AG08396 (cell line): ENCODE measurements at places on chromosomes 3 and 15.
A peak's percentile ranks its signal among the peaks of the same experiment; 100 is the strongest.

DNA sequence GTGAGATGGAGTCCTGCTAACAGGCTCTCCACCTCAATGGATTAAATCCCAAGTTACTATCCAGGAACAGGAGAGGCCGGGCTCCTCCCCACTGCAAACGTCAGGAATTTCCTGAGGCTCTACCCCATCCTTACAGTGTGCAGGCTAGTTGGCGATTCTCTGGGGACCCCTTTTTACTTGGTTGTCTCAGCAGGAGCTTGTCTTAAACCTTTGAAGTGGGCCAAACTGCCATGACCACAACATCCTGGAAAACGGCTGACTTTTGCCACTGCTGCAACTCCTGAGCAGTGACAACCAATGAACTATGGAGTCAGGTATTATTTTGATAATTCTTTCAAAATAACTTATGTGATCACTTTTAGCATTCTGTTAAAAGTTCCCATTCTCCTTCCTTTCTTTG, 440.9 kb upstream of the CCDC54 start:
- no peak for DNase-seq

DNA sequence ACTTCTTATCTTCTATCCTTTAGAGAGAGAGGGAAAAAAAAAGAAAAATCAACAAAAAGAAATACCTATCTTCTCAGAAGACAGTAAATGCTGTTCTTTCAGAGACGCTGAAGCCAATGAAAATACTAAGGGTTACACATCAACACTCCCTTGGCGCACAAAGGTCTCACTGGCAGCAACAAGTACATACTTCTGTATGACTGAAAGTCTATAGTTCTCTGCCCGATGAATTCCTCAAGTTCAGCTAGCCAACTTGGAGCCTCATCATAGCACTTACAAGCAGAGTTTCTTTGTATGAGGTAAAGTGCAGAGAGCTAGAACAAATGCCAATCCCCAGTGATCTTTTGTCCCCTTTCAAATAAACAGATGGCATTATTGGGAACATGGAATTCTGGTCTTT, 62.7 kb downstream of the CPNE4 start:
- no peak for DNase-seq

DNA sequence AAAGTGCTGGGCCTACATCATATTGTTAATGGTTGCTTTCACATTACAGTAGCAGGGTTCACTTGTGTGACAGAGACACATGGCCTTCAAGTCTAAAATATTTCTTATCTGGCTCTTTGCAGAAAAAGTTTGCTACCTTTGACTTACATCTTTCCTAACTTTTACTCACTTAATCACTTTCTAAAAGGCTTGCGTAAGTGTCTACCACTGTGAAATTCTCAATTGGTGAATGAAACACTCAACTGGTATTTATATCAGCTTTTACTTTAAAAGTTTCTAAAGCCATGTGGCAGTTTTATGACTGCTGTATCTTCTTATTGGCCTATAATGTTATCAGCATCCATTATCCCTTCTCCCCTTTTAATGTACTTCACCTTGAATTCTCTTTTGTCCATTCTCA, 554.5 kb downstream of the ZIC1 start:
- DNase-seq = no peak

DNA sequence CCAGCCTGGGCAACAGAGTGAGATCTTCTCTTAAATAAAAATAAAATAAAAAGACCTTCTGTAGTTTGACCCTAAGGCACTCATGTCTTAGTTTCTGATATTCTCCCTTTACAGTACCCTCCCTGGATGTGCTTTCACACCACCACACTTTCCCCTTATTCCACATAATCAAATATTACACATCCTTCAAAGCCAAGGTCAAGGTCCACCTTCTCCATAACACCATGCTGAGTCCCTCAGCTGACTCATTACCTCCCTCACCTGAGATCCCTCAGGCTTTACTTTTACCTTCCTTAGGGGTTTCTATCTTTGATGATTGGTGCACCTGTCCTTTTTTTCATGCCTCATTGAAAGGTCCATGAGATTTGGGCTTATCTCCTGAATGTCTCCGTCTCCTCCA, 25.5 kb upstream of the MNS1 start:
- DNase-seq = no peak

DNA sequence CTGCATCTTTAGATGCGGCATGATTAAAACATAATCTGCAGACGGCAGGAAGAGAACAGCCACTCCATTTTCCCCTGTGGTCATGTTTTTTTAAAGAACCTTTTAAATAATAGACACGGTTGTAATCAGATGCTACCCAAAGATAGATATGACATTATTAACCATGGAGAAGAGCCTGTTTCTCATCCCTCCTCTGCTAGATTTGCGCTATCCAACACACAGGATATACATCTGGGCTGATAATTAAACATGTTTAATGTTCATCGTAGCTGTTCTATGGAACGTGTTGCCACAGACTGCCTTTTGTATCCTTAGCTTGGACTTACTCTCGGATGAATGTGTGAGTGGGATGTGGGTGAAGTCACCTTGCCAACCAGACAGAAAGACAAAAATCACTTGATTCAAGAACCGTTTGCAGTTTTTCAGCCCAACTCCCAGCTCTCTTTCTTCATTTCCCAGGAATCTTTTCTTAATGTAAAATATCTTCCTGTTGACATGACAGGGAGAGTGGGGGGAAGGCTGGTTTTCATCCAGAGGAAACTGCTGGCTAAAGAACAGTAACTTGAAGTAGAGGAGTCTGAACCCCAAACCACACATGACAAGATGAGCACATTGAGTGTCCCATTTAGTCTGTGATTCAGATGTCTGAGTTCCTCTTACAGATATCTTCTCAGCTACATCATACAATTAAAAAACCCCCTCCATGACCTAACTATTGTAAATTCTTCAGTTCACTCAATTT, 118.6 kb upstream of the PRICKLE2 start:
- no peak for DNase-seq

DNA sequence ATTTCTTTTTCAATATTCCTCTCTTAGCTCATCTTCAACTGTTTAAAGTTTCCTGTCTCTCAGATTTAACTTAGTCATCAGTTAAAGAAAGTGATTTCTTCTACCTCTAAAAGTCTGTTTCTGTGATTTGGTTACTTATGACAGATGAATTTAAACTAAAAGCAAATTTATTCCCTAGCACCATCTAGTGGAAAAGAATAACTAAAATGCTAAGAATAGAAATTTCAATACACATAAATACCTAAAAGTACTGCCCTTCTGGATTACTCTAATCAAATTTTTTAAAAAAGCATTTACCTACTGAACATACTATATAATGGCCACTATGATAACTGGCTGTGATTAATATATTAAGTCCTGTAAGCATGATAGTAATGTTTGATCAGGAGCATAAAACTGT, 14.0 kb upstream of the ZCWPW2 start:
- no peak for DNase-seq

DNA sequence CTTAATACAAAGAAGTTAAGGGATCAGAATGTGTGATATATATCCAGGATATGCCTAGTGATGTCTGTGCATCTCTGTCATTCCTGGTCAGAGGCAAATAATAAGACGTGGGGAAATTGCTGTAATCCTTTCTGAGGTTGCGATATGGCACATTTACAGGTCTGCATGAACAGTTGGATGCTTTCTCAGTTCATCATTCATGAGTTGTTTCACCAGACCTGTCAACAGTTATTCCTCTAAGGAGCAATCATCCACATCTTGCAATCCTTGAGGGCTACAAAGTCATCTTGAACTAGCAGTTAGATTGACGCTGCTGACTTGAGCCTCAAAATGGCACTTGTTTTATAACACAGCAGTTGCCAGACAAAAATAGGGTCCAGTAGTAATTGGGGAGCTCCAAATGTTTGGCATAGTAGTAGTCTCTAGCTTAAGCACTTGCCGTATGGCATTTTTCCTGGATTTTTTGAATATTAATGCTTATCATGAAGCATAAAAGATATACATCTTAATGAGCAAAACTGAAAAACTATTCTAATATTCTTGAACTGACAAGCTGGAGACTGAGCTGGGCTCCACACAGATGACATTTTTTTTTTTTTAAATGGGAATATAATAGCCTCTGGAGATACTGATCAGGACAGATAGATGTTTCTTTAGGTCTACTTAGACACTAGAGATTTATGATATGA, 761.7 kb downstream of the VGLL3 start:
- no peak for DNase-seq

DNA sequence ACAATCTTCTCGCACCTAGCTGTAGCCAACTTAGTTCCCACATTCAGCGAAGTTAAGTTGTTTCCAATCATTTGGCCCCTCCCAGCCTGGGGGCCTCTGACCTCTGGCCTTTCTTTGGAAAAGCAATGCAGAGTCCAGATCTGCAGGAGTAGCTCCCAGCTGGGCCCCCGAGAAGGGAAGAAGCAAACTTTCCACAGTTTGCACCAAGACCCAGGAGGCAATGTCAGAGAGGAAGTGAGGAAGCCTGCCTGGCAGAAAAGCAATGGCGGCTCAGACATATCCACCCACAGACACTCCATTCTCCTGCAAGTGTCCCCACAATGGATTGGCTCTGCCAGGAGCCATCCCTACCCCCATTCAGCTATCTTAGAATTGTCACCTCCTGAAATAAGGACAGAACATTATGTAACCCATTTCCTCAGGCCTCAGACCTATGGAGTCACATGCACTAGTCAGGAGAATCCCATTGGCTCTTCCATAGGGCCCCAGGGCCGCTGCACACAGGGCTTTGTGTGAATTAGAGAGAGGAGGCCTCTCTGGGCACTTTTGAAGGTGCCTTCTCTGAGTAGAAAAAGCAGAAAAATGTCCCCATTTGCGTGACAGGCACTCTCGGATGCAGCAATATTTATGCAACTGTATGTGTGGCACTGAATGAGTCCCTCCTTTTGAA, 3.0 kb upstream of the BUB1B start:
- DNase-seq = no peak

DNA sequence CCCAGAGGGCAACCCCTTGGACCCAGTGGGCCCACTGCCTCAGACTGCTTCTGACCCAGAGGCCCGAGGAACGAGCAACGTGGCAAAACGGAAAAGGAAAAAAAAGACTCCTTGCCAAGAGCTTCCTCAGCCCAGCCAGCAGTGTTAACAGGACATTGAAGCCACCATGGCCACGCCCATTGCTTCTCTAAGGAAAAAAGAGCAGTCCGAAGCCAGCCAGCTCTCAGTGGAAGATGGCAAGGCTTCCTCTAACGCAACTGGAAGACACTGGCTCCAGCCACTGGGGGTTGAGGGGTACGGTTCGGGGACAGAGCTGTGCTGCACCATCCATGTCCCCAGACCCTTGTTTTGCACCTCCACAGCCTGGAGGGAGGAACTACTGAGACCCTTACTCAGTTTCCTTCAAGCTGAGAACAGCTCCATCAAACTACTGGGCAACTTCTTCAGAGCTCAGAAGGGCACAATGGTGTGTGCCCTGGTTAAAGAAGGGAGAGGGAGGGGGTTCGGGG, 10.7 kb downstream of the BMF start:
- no peak for DNase-seq

- DNase-seq = no peak
Measured at GRCh38 chr3:30984855-30985749, 90.6 kb upstream of the GADL1 start.

- DNase-seq = no peak
Measured at GRCh38 chr3:172915911-172916514, 165.5 kb downstream of the ECT2 start.

GRCh38 chr3:127787071-127787490, 35.2 kb downstream of the MGLL start:
- DNase-seq = no peak

GRCh38 chr3:161171639-161172552, 49.2 kb upstream of the NMD3 start:
- DNase-seq = no peak

DNA sequence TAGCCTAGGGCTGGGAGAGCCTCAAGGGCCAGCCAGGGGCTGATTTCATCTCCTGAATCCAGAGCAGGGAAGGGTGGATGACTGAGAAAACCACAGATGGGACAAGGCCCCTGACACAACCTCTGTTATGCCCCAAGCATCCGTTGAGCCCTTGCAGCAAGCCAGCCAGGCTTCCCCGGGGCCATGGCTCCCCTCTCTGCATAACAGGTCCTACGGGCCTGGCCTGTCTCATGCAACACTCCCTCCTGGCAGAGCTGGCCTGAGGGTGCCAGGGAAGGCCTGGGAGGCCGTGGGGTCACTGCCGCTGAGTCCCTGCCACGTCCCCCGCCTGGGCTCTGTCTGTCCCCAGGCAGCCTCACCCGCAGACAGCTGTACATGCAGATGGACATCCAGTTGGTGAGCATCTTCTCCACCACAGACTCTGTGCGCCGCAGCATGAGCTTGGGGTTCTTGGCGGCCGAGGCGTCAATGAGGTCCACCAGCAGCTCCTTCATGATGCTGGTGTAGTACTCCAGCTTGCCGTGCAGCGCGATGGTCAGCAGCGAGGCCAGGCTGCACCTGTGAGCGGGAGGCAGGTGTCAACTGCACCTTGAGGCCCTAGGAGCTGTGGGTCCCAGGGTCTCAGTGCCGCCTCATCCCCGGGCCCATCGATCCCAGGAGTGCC, 22.1 kb downstream of the H1-8 start:
- no peak for DNase-seq

DNA sequence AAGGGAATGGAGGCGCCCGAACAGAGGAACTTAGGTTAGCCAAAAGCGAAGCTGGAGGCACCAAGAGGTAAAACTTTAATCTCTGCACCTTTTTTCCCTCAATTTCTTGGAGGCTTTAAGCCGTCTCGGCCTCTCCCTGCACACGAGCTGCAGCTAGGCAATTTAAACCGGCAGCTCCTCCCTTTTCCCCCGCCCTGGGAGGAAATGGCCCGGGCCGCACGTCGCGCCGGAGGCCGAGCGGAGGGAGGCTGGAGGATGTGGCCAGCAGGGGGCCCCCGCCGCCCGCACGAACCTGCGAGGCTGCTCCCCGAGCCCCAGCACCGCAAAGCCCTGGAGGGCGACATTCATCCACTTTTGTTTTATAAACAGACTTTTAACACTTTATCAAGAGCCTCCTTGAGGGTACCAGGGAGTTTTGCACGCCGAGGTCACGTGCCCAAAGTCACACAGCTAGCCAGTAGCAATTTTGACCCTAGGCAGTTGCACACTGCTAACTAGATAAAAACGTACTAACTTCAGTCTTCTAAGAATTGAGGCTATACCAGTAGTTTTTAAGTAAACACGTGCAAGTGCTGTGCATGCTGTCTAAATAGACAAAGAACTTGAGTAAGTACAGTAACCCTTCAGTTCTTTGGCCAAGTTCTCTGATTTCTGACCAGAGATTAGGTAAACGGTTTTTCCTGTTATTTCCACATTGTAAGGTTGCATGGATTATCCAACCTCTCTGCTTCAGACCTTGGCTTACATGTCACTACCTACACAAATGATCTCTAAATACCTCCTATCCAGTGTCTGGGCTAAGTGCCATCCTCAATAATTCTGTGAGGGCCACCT, 668 bp upstream of the XXYLT1 start:
- peak; percentile 92 for DNase-seq
